Central memory CD8-positive, alpha-beta T cell (primary cell): ENCODE measurements at places on chromosomes 16 and 17.

- peak; percentile 91 for DNase-seq
Observed at GRCh38 chr17:45225964-45226530, 4.4 kb downstream of the FMNL1 start.

- DNase-seq: no peak
Observed at GRCh38 chr16:79211586-79211985, 389.0 kb downstream of the MAF start.

- no peak for DNase-seq
Observed at GRCh38 chr17:77929180-77929564, 29.3 kb upstream of the TNRC6C start.

- DNase-seq: no peak
Observed at GRCh38 chr16:17205279-17206211, 265.2 kb downstream of the XYLT1 start.

DNA sequence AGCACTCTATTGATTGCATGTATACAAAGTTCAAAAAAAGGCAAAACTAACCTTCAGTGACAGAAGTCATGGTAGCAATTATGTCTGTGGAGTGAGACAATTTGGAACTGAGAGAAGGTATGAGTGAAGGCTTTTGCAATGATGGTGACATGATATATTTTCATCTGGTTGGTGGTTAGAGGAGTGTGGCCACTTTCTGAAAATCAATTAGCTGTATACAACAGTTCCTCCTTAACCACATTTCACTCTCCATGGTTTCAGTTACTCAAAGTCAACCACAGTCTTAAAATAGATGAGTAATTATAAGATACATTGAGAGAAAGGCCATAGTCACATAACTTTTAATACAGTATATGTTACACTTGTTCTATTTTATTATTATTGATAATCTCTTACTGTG, 26.2 kb downstream of the ADAMTS18 start:
- no peak for DNase-seq

GRCh38 chr16:56860226-56861020, 4.6 kb upstream of the SLC12A3 start:
- peak; percentile 53 for DNase-seq

DNA sequence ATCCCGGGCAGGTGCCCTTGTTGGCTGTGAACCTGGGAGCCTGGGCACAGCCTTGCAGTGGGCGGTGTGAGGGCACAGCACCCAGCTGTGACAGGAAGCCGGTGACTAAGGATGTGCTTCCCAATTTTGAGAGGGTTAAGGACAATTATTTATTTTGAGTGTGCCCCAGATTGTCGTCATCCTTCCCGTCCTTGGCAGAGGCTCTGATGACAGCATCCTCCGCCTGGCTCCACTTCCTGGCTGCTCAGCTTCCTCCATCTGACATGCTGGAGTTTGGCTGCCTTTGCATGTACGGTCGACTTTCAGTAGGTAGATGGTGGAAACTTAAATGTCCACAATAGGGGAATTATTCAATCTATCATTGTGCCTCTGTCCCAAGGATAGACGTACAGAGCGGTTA, 282.4 kb upstream of the EEF2KMT start:
- no peak for DNase-seq

DNA sequence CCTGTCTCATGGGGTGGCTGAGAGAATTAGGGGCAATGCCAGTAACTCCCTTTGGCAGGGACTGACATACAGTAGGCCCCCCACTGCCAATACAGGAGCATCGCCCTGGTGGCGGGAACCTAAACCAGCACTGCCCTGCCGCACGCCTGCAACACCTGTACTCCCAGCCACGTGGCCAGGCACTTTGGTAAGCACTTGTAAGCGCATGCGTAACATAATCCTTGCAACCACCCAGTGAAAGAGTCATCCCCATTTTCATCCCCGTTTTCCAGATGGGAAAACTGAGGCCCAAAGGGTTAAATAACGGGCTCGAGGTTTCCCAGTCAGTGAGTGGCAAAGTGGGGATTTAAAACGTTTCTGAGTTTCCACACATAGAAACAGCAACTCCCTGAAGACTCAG, 17.5 kb downstream of the SCN4A start:
- DNase-seq: no peak

GRCh38 chr16:58421059-58421458, 28.8 kb downstream of the GINS3 start:
- DNase-seq: no peak

GRCh38 chr17:64309710-64310109, 46.6 kb upstream of the TEX2 start:
- DNase-seq: no peak

DNA sequence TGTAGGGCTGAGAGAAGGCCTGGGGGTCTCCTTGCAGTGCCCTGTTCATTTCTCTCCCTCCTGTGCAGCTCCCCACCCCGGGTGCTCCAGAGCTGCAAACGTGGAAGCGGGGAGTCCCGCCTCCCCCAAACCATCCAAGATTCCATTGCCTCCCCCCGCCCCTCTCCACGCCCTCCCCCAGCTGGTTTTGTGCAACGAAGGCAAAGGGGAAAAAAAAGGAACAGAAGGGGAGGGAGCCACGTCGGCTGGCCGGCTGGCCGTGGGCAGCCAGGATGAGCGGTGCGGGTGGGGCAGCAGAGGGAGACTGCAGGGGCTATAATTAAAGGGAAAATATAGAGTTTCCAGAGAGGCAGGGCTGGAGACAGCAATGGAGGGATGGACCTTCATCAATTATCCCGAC, 1.7 kb upstream of the COL1A1 start:
- DNase-seq: no peak

GRCh38 chr16:88803264-88803987, at the start of gene CDT1:
CDT1 (plus strand) TSS chr16:88803789; CDS start chr16:88803832, 43 bp downstream.
- peak; percentile 69 for DNase-seq

GRCh38 chr16:88785106-88785924, at the start of gene PIEZO1:
PIEZO1 (minus strand) TSS chr16:88785220; CDS start chr16:88784964, 256 bp downstream.
- DNase-seq: peak; percentile 83

- no peak for DNase-seq
Observed at GRCh38 chr17:62119373-62119772, 54.3 kb upstream of the MED13 start.

DNA sequence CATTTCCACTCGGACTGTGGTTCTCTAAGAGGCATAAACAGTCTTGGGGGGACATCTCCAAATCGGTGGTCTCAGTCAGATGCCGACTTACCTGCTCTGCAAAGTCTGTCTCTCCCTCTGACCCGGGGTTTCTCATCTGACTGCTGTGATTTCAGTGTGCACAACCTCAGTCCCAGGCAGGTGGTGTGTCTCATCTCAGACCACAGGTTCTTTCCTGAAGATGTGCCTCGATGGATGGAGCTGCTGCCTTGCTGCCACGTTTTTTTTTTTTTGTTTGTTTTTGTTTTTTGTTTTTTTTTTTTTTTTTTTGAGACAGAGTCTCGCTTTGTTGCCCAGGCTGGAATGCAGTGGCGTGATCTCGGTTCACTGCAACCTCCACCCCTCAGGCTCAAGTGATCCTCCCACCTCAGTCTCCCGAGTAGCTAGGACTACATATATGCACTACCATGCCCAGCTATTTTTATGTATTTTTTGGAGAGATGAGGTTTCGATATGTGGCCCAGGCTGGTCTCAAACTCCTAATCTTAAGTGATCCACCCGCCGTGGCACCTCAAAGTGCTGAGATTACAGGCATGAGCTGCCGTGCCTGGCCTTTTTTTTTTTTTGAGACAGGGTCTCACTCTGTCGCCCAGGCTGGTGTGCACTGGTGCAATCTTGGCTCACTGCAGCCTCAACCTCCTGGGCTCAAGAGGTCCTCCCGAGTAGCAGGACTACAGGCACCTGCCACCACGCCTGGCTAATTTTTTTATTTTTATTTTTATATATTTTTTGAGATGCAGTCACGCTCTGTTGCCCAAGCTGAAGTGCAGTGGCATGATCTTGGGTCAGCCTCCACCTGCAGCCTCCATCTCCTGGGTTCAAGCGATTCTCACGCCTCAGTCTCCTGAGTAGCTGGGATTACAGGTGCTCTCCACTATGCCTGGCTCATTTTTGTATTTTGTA, 15.4 kb downstream of the SPIRE2 start:
- DNase-seq: no peak

- DNase-seq: no peak
Observed at GRCh38 chr16:582218-582613, 7.7 kb upstream of the RAB40C start.

DNA sequence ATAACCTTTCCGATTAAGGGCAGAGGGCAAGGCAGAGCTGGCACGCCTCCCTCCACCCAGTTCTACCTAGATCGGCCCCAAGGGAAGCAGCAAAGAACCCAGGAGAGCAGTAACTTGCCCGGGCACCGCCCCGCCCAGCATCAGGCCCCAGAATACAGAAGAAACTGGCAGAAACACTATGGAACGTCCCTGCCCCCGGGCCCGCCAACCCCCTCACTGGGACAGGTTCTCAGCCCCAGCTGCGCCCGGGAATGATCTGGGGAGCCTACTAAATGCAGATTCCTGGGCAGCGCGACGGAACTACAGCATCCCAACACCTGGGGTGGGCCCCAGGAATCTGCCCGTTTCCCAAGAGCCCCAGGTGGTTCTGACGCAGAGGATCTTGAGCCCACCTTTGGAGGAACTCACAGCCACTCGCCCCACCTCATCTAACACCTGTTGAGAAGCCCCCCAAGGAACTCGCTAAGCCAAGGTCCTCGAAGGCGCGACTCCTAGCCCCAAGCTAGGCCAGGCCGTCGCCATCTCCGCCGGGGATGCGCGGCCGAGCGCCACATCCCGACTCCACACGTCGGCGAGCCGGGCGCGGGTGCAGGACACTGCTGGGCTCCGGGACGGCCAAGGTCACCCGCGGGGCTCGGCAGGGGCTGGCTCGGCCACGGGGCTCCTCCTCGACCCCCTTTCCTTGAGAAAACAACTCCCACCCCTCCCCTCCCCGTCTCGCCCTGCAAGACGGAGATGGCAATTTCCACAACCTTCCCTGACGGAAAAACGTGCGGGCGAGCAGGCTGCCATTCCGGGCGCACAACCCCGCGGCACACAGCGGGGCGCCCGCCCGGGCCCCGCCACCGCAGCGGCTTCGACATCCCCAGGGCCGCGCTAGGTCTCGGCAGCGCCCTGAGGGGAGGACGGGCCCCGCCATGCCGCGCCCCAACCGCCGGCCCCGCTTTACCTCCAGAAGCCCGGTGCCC, 913 bp downstream of the CDIP1 start:
- DNase-seq: no peak

GRCh38 chr17:3556916-3557767, 470 bp downstream of the TRPV3 start:
- no peak for DNase-seq

- DNase-seq: no peak
Observed at GRCh38 chr17:49635121-49635520, 42.8 kb downstream of the SPOP start.

- no peak for DNase-seq
Observed at GRCh38 chr16:57226701-57227621, 18.1 kb upstream of the ARL2BP start.

- DNase-seq: no peak
Observed at GRCh38 chr17:1557355-1558095, 5.1 kb downstream of the PITPNA start.

GRCh38 chr16:14219983-14220382, 148.9 kb downstream of the MRTFB start:
- DNase-seq: no peak

DNA sequence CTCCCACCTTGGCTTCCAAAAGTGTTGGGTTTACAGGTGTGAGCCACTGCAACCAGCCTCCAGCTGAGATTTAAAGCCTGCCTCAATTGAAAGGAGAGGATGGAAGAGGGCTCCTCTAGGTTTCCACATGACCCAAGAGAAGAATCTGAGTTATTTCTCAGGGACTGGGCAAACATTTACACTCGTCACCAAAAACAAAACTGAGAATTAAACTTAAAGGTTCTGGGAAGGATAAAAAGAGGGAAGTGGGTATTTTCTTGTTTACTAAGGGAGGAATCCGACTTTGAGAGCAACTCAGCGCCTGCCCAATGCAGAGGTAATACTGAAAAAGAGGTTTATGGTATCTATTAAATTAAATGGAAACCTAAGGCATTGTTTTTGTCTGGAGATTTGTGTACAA, 13.3 kb downstream of the HOXB1 start:
- no peak for DNase-seq

DNA sequence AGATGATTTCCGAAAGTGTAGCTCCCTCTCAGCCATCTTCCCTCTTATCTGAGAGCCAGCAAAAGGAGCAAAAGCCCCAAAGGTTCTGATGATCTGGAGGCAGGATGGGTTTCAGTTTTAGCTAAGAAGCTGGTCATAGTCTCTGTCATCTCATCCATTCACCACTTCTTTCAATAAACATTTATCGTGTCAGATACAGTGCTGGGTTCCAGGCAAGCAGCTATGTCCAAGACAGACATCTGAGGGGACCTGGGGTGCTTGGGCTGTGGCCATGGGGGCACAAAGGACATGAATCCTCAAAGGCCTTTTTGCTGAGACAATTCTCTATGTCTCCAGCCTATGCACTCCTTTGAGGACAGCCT, 1.0 kb upstream of the ETV4 start:
- DNase-seq: no peak

GRCh38 chr17:16977932-16978331, 6.0 kb upstream of the TNFRSF13B start:
- DNase-seq: no peak

GRCh38 chr17:14080847-14081251, 11.5 kb downstream of the COX10 start:
- no peak for DNase-seq

- no peak for DNase-seq
Observed at GRCh38 chr17:2989855-2990254, 73.6 kb downstream of the OR1D5 start.

DNA sequence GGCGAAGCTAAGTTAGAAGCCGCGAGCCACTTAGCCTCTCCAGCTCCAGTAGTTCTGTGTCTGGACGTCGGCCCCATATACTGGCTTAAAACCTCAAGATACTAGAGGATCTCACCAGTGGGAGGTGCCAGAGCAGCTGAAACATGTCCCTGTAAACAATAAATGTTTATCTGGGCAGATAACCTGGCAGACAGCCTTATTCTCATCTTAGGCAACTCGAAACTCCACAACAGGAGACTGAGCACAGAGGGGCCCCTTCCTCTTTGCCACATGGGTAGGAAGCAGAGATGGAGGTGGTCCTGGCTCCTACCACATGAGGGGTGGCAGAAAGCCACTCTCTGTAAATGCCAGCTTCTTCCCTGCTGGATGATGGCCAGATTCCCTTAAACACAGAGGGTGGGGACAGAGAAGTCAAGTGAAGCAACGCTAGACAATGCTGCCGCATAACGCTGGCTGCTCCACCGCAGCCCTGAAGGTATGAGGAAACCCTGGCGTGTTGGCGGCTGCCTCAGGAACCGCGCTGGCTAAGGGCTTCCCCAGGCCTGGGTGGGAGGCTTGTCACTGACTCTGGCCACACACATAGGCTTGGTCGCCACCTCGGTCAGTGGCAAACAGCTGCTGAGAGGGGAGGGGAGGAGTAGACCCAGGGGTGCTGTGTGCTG, 67.9 kb downstream of the HIC1 start:
- DNase-seq: no peak

DNA sequence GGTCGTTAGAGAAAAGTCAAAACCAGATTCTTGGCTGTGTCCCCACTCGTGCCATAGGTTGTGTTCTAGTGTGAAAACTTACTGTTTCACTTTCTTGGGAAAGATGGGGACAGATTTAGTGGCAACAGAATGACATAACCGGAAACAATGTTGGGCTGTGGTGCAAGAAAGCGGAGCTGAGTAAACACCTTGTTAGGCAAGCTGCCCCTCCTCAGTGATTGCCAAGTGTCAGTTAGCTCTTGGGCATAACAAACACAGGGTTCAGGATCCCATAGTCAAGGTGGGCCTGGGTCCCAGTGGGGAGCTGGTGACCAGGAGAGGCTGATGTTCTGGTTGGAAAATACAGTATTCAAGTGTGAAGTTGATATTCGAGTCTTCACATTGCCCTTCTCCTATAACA, 15.4 kb downstream of the UBN1 start:
- DNase-seq: no peak

GRCh38 chr17:64055183-64056142, 35.0 kb upstream of the ICAM2 start:
- DNase-seq: no peak

GRCh38 chr16:53999841-54000240, 286.7 kb downstream of the IRX3 start:
- DNase-seq: no peak
